ENCODE measurements at places on chromosomes 11 and 22.

DNA sequence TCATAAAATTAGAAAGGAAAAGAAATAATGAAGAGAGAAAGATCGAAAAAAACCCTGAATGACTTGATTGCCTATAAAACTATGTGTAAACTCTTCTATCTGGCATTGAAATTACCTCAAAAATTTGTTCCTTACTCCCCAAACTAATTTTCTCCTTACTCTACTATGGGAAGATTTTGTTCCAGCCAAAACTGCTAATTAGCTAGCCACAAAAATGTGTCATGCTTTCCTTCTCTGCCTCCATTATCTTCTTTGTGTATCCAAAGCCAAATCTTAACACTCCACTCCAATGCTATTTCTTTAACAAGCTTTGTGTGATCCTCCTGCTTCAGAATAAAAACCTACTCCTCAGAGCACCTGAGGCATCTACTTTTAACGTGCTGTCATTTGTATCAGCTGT lies 831.2 kb downstream of the METTL15 start:
- DNase-seq: no peak

- DNase-seq: no peak
These were observed 176.6 kb upstream of the RAG2 start for GRCh38 chr11:36774603-36775002.

DNA sequence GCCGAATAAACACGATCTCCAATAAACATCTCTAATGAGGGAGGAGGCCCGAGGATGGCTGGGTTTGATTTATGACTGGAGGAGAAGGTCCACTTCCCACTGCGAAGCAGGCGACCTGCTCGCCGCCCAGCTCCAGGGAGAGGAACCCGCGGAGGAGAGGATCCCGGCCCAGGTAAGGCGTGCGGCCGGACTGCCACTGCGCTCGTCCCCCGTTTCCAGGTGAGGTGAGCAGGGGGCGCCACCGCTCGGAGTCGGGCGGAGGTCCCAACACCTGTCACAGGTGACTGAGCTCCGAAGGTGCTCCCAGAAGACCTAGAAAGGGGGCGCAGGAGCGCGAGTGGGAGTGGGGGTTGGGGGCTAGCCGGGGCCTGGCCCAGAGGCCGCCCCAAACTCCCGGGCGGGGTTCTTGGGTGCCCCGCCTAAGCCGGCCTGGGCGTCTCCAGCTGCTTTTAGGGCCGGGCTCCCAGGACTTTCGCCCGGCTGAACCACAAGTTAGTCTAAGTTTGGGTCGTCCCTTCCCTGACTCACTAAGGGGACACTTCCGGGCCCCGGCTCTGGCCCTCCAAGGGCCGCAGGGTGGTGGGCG lies 5.4 kb upstream of the PAX6 start:
- DNase-seq: no peak

- no peak for DNase-seq
These were observed 14.4 kb upstream of the EHF start for GRCh38 chr11:34606326-34607120.

- DNase-seq: no peak
These were observed 146.6 kb downstream of the BBOX1 start for GRCh38 chr11:27187075-27187847.

GRCh38 chr11:114130115-114130576 lies 70.6 kb downstream of the ZBTB16 start:
- no peak for DNase-seq

DNA sequence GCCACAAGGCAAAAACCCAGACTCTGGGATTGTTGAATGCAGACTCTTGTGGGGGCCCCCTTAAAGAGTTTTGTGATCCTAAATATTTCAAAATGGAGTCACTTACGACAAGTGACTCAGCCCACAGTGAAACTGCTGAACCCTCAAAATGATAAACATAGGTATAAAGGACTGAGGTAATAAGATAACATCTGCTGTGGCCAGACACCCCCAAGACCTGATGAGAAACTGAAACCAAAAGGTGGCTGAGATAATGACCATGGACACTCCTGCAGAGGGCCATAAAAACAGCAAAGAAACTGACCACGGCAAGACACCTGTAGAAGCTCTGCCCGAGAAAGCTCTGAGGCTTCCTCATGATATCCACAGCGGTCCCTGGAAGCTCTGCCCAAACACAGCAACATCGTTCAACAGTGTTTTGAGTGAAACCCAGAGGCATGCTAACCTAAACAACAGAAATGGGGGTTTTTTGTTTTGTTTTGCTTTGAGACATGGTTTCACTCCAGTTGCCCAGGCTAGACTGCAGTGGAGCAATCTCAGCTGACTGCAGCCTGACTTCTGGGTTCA lies 1.6 kb upstream of the PLAAT4 start:
- no peak for DNase-seq

GRCh38 chr11:67389477-67389876 lies 2.3 kb upstream of the RAD9A start:
- DNase-seq: peak; percentile 72

DNA sequence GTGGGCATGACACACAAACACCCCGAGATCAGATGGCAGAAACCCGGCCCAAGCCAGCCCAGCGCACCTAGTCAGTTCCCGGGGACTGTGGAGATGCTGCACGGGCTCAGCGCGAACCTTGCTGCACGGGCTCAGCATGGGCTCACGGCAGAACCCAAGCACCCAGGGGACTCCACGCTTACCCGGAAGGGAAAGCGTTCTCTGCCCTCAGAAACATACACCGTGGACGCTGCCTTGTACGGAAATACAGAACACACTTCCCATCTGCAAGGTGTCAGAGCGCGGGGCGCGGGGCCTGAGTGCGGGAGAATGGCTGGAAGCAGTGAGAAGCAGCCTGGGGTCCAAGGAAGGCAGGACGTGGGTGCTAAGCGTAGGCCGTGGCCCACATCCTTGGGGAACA lies 319.9 kb downstream of the NTM start:
- no peak for DNase-seq

- DNase-seq: peak; percentile 80
These were observed 2.1 kb upstream of the MTFP1 start for GRCh38 chr22:30423301-30423958.

GRCh38 chr22:35631597-35631996 lies 14.5 kb upstream of the MB start:
- peak; percentile 58 for DNase-seq

- DNase-seq: no peak
These were observed 56.4 kb upstream of the B3GNT6 start for GRCh38 chr11:76977791-76978190.

DNA sequence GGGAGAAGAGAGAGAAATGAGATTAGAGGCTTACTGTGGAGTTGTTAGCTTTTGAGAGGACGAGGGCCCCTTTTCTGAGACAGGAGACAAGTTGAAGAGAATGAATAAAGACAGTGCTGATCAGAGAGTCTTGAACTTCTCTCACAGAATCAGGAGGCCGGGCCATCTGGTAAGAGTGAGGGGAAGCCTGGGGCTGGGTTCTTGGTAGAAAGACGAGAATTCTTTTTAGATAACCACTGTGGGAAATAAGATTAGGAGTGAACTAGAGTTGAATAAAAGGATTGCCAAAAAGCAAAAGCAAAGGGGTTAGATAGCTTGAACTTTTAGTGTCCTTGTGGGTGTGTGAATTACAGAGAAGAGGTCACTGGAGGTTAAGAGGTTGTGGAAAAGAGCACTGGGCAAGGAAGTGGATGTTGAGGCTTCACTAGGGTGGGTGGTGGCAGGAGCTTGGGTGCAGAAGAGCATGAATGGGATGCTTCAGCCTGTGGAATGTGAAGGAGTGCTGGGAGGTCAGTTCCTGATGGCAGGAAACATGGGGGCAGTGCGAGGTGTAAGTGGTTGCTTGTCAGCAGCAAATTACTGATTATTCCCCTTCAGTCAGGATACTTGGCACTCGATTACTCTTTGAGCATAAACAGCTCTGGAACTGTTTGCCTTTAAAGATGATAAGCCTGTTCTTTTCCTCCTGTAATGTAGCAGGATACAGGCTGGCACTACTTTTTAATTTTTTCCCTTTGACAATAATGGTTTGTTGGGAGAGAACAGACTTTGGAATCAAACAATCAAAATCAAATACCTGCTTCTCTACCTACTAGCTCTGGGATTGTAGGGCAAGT lies 98.3 kb downstream of the ARHGAP42 start:
- DNase-seq: no peak

Data from activated CD4-positive, alpha-beta T cell treated with anti-CD3 and anti-CD28 coated beads for 48 hours (primary cell).